Muscle of back (tissue), 13 donors: ENCODE measurements at places on chromosomes 5 and 9. TPM values are rescaled to one million over a fixed set of nuclear protein-coding genes. Genes with fewer than 3 reads are reported as not detected.
A peak's percentile ranks its signal among the peaks of the same experiment; 100 is the strongest.

RHOBTB3 gene
- polyA plus RNA-seq = 87.0 TPM

- DNase-seq = peak; percentile 33
These were observed 892.9 kb downstream of the NR2F1-AS1 start for GRCh38 chr5:92687821-92688722.

BTNL3 gene
- polyA plus RNA-seq = not detected

DNA sequence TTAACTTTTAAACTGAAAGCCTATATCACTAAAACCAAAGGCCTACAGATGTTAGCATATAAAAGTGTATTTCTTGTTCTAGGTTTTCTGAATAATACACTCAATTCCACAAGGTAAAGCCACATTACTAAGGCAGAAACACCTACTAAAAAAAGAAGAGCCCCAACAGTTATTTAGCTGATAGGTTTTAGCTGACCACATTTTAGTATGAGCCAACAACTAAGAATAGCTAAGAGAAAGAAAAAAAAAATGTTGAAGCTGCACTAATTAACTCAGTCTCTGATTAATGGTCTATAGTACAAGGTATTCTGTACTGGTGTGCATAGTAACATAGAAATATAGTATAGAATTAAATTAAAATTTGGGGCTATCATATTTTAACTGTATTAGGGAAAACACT lies 23.5 kb downstream of the ZFR start:
- DNase-seq = no peak

ANKRD31 gene
- 0.32 TPM for polyA plus RNA-seq

GPR151 gene
- not detected for polyA plus RNA-seq

GRCh38 chr5:58019614-58020013 lies 440.3 kb downstream of the PLK2 start:
- DNase-seq = peak; percentile 11

PCDHGA5 gene
- 3.2 TPM for polyA plus RNA-seq

DNA sequence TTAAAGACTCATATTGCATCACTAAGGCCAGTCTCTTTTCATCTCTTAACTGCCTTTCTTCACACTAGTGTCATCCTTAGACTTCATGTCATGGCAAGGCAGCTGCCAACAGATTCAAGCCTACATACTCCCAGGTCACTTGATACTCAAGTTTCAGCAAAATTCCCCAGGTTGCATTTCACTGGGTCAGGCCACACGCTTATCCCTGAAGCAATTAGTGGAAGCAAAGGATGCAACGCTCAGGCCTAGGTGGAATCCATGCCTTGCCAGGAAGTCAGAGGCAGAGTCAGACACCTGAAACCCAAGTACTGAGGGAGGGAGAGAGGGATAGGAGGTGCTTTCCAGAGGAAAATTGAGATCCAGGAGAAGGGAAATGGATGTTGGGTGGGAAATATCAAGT lies 28.9 kb downstream of the YIPF5 start:
- DNase-seq = peak; percentile 25

CNTNAP3B gene
- polyA plus RNA-seq = 4.4 TPM

DNA sequence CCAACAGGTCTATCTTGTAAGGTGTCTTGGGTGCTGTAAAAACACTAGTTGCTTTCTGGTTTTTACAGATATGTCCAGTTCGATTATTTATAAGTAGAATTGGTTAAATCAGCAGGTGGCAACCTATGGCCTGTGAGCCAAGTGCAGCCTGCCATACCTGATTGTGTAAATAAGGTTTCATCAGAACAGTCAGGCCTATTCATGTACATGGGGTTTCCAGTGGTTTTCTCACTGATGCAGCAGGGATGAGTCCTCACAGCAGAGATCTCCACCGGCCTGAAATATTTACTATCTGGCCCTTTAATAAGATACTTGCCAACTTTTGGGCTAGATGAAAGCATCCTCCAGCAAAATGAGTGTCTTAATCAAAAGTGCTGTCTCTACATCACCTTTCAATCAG lies 132.9 kb upstream of the ICE1 start:
- no peak for DNase-seq

GRCh38 chr9:121486043-121486442 lies 13.6 kb downstream of the GGTA1 start:
- DNase-seq = no peak

BNIP1 gene
- 12.4 TPM for polyA plus RNA-seq

DNA sequence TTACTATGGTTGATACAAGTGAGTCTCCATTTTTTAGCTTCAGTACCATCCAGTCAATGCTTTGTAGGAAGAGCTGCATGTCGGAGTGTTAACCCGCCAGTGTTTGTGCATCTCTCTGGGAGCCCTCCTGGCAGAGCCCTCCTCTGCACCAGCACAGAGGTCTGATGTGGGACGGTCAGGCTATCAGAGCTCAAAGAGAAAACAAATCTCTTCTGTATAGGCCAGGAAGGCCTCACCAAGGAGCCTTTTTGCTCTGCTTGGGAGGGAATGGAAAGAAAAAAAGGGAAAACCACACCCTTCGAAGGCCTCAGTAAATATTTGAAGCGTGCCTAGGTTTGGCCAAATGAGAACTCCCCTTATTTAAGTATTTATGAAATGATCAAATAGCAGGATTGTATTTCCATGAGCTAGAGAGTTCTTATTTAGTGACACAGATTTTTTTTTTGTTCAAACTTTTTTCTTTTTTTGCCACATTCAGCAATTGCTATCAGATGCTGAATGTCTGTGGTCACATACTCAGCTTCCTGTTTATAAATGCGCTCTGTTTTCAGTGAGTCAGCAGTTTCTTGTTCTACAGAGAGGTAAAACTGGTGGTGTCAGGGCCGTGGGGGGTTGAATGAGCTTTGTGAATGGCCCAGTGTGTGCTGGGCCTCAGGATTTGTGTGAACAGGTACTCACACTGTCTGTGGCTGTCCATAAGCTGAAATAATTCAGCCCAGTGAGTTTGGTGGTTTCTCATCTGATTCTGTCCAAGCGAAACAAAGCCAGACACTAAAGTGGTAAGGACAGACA lies 226.6 kb downstream of the SNX18 start:
- peak; percentile 94 for DNase-seq

- no peak for DNase-seq
These were observed 192.4 kb downstream of the ARL15 start for GRCh38 chr5:54117957-54118356.

SV2C gene
- 0.10 TPM for polyA plus RNA-seq

GRCh38 chr5:180003127-180003526 lies 68.4 kb downstream of the RNF130 start:
- no peak for DNase-seq

TRIM7 gene
- 12.0 TPM for polyA plus RNA-seq

FBN2 gene
- 95.4 TPM for polyA plus RNA-seq

GRCh38 chr5:82259172-82259800 lies 18.9 kb downstream of the RPS23 start:
- peak; percentile 36 for DNase-seq

SPATA31C1 gene
- polyA plus RNA-seq = 0.32 TPM

DNA sequence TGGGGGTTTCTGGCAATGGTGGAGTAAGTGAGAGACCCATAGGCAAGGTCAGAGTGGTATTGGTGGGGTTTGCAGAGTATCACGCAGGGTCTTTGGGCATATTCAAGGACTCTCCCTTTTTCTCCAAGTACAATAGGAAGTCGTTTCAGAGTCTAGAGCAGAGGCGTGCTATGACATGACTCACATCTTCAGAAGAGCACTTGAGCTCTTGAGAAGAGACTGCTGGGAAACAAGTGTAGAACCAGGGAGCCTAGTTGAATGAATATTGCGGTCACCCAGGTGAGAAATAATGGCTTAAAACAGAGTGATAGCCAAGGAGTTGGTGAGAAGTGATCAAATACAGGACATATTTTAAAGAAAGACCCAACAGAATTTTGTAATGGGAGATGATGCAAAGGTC lies 813.4 kb downstream of the TLE1 start:
- no peak for DNase-seq

DNA sequence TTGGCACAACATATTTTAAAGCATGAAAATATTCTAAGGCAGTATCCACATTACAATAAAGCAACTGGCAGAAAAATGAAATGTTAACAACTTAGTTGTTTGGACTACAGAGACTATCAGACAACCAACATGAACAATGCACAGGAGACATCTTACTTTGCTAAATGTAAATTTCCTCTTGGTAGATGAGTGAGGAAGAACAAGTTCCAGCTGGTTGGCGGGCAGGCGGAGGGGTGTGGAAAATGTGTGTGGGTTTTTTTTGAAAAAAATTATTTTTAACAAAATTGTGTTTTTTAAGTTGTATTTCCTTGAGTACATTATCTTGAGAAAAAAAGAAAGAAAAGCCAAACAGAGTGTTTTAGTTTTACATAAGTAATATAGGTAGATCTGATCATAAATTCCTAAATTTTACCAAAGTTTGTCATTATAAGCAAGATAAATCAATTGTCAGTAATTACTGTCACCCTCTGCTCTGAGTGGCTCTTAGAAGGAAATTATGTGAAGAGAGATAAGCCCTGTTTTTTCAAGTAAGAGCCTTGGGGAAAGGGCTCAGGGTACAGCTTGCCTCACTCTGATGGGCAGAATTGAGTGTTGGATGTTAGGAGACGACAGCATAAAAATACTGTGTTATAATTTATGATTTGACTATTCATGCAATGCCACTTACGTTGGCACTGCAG lies 42.5 kb downstream of the TMEM167A start:
- DNase-seq = no peak

PCDHB10 gene
- 4.9 TPM for polyA plus RNA-seq

- DNase-seq = peak; percentile 53
These were observed 51.9 kb upstream of the ENTREP1 start for GRCh38 chr9:69273161-69273560.

CAAP1 gene
- 17.2 TPM for polyA plus RNA-seq

ASPN gene
- polyA plus RNA-seq = 246 TPM

- no peak for DNase-seq
These were observed 31.3 kb downstream of the CPEB4 start for GRCh38 chr5:173919443-173919842.

DNA sequence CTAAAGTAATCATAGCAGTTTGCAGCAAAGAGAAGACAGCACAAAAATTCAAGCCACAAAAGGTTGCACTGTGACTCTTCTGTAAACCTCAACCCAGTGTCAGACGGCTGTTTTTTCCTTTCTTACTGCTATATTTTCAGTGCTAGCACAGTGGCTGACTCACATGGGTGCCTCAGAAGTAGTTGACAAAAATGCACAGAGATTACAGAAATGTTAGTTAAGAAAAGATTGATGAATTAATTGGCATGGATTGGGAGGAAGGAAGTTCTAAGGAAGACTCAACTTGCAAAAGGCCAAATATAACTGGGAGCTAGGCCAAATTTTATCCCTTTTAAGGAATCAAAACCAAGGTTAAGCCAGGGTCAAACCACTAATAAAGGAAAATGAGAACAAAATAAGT lies 43.7 kb upstream of the ITGA1 start:
- DNase-seq = peak; percentile 14

GRCh38 chr9:122226758-122227574 lies 1.8 kb downstream of the LHX6 start:
- DNase-seq = no peak

CYLC2 gene
- not detected for polyA plus RNA-seq

DNA sequence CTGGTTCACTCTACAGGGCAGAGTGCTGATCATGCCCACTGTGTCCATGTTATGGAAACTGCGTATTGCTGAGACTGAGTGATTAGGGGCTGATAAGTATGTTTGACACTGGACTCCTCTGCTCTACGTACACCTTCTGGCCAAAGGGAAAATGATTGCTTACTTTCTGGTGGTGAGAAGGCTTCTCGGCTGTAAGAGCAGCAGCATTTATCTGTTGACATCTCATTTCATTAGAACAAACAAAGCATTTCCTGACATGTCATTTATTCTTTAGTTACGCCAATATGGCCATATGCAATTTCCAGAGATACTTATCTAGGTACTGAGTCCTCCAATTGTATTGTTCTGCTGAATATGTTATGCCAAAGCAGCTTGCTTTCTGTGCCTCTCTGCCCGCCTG lies 5.6 kb downstream of the FAXDC2 start:
- DNase-seq = no peak

DNA sequence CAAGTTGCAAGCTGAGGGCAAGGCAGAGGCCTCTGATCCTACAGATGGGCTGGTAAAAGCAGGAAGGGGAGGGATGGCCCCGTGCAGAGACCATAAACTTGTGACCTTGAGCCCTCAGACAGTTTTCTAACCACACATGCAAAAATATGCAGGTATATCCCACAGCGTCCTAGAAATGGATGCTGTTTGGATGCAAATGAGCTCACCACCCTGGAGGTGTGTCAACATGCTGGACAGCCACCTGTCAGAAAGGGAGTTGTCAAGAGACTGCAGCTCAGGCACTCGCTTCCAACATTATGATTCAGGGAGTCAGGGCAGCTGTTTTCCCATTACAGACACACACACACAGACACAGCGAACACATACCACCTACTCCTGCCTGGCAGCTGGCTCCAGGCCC lies 97.3 kb upstream of the PANK3 start:
- no peak for DNase-seq

DNA sequence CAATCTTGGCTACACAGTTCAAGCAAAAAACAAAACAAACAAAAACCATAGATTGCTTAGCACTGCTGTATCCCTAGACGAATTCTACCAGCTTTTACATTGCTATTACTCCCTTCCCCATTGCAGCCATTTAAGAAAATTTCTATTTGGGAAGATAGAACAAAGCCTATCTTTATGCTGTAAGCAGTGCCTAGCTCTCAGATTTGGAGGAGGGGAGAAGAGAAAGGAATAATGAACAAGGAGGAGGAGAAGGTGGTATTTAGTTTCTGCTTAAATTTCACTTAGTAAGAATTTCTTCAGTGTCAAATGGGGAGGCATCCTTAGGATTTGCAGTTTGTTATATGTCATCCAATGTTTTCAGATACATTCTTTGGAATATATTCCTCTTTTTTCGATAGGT lies 16.2 kb upstream of the TLE1 start:
- DNase-seq = no peak

DNA sequence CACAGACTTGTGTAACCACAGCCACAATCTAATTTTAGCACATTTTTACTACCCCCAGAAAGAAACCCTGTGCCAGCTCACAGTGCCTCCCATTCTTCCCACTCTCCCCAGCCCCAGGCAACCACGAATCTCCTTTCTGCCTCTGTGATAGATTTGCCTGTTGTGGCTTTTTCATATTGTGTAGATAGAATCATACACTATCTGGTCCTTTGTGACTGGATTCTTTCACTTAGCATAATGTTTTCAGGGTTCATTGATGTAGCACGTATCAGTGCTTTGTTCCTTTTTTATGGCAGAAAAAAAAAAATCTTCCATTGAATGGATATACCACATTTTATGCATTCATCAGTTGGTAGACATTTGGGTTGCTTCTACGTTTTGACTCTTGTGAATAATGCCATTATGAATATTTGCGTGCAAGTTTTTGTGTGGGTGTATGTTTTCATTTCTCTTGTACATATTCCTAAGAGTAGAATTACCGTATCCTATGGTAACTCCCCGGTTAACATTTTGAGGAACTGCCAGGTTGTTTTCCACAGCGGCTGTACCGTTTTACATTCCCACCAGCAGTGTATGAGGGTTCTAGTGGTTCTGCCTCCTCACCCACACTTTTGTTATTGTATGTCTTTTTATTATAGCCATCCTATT lies 64.5 kb downstream of the RCL1 start:
- no peak for DNase-seq

- no peak for DNase-seq
These were observed 21.2 kb upstream of the PANK3 start for GRCh38 chr5:168600409-168600808.

IRX2 gene
- polyA plus RNA-seq = 0.10 TPM

KIF4B gene
- 0.15 TPM for polyA plus RNA-seq

- no peak for DNase-seq
These were observed 967.5 kb downstream of the NR2F1-AS1 start for GRCh38 chr5:92613546-92613945.
